ENCODE measurements at places on chromosomes 1 and 21.

- DNase-seq, result no peak
These were observed 5.9 kb downstream of the ANKRD35 start for GRCh38 chr1:145879775-145880174.

DNA sequence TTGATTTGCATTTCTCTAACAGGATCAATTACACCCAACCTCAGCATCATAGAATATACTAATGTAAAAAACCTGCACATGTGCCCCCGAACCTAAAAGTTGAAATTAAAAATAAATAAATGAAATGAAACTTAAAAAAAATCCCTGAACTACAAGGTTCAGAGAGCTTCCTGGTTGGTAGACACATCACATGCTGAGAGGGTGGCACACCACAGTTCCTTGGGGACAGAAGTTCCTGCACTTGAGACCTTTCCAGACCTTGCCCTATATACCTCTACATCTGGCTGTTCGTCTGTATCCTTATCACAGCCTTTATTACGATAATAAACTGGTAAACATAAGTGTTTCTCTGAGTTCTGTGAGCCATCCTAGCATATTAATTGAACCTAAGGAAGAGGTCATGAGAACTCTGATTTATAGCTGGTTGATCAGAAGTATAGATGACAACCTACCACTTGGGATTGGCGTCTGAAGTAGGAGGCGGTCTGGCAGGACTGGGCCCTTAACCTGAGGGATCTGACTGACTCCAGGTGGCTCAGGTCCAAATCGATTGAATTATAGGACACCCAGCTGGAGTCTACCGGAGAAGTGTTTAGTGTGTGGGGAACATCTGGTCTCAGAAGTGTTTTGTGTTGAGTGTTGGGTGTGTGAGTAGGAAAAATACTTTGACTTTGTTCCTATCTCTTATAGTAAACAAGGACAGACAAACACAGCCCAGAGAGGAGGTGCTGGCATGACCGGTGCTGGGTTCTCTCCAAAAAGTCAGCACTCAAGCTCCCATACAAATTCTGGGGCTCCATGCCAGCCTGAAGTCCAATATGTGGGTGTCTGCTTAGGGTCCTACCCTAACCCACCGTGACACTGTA lies 19.0 kb downstream of the C1orf115 start:
- peak; percentile 33 for DNase-seq

- no peak for DNase-seq
These were observed 131.5 kb downstream of the HUNK start for GRCh38 chr21:32004291-32004690.

DNA sequence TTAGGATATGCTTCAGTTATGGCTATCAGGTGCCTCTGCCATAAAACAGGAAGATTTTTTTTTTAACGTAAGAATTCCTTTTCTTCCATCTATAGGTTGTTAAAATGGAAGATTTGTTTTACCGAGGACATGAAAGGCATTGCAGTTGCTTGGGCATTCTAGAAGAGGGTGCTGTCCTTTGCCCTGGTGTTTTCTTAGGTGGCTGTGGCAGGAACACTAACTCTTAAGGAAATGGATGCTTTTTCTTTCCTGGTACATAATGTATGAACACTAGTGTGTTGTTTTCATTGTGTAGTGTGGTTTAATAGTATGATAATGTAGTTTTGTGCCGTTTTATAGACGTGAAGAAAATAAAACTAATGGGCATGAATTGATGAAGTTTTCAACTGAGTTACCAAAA lies 47.2 kb downstream of the UCK2 start:
- DNase-seq, result no peak

GRCh38 chr1:208534599-208534897 lies 290.4 kb upstream of the PLXNA2 start:
- no peak for DNase-seq

- no peak for DNase-seq
These were observed 17.2 kb upstream of the CXADR start for GRCh38 chr21:17495680-17496079.

DNA sequence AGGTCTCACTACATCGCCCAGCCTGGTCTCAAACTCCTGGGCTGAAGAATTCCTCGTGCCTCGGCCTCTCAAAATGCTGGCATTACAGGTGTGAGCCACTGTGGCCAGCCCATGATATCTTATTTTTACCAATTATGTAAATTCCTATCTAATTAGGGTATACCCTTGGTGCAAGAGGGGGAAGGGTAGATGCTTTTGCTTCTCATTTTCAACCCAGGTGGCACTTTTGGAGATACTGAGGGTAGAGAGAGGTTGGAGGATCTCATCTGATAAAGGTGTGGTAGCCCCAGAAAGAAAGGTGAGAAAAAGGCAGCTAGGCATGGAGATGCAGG lies 17.4 kb downstream of the ENSA start:
- DNase-seq, result peak; percentile 42

- DNase-seq, result no peak
These were observed 82.9 kb downstream of the NIBAN1 start for GRCh38 chr1:184891440-184891839.

DNA sequence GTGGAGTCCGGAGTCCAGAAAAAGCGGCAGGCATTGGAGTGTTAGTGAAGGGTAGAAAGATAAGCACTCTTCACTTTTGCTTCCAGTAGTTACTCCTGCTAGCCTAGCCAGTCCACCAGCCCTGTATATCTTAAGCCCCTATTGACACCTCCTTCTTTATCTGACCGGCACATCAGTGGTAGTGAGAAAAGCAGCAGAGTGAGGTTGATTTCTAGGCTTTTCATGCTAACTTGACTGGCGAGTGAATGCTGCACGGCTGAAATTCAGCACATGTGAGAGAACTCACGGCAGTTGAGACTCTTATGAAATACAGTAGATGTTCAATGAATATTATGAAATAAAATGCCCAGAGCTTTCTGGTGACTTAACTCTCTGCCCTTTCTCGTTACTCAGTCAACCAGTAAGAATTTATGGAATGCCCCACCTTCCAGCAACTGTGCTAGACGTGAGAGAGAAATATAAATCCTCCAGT lies 128.2 kb downstream of the CACHD1 start:
- no peak for DNase-seq

DNA sequence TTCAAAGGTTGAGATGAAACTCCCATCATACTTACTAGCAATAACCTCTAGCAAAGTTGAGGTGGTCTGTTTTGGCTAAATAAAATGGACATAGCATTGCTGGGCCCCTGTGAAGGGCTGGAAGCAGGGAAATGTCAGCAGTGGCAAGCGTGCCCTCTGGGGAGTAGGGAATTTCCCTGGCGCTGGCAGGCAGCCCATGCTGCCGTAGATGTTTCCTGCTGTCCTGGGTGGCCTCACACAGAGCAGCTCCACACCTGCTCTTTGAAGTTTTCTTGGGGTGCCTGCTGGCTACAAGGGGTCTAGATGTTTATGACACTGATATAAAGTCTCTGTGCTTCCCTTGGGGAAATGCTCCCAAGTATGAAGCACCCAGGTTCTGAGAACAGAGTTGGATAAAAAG lies 30.2 kb downstream of the ADARB1 start:
- no peak for DNase-seq

DNA sequence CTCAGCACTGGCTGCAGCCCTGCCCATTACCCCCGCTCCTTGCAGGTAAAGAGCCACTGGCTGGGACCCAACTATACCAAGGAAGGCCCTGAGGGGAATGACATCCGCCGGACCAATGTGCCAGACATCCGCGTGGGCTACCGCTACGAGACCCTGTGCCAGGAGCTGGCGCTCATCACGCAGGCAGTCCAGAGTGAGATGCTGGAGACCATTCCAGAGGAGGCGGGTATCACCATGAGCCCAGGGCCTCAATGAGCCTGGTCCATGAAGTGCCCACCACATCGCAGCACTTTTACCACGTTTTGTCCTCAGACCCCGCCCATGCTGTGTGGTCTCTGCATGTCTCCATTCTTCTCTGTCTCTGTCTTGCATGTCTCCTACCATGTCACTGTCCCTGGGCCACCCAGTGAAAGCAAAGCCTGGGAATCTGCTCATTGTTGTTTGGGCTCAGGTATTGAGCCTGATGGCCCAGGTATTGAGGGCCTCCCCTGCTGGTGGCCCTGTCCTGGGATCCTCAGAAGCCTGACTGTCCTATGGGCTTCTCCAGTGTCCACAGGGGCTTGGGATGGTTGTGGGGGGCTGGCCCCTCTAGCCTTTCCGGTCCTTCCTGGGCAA lies 11.4 kb downstream of the AMPD2 start:
- DNase-seq, result no peak

GRCh38 chr1:27469334-27469733 lies 20.6 kb downstream of the WASF2 start:
- DNase-seq, result no peak

DNA sequence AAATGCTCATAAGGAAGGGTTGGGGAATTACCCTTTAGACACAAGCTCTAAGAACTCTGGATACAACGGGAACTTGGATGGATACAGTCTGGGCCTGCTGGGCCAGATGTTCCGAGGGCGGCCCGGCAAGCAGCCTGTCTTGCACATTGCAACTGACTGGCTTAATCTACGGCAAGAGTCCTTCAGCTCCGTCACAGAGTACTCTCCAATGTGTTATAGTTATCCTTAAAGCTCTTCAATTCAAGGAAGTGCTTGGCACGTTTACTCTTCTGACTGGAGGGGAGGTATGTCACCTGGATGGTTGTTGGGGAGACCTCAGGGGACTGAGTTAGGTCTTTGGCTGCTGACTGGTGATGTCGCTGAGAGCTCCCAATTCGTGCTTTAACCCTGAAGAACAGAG lies 1.1 kb upstream of the CFAP141 start:
- DNase-seq, result no peak

DNA sequence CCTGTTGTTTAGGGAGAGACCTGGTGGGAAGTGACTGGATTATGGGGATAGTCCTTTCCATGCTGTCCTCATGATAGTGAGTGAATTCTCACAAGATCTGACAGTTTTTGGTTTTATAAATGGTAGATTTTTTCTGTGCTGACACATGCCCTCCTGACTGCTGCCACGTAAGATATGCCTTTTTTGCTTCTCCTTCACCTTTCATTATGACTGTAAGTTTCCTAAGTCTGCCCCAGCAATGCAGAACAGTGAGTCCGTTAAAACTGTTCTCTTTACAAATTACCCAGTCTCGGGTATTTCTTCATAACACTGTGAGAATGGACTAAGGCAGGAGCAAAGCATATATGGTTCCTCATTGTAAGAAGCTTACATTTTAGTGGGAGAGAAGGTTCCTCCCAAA lies 1727.2 kb downstream of the NCAM2 start:
- no peak for DNase-seq

DNA sequence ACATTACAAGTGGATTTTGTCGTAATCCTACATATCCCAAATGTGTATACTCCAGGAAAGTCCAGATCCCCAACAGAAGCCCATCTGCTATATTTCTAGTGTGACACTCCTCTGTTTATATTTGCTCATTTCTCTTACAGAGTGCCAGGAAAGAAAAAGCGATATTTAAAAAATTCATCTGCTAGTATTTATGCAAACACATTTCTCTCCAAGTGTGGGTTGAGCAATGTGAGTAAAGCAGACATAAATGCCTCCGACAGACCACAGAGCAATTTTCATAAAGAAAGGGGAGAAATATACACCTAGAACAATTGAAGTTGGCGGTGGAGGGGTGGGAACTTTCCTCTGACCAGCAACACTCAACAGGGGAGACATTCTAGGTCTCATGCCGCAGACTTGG lies 22.2 kb upstream of the RAP1A start:
- no peak for DNase-seq

- DNase-seq, result no peak
These were observed 17.6 kb downstream of the ESRRG start for GRCh38 chr1:216705676-216706075.

- no peak for DNase-seq
These were observed 22.8 kb downstream of the INSL5 start for GRCh38 chr1:66778266-66778665.

DNA sequence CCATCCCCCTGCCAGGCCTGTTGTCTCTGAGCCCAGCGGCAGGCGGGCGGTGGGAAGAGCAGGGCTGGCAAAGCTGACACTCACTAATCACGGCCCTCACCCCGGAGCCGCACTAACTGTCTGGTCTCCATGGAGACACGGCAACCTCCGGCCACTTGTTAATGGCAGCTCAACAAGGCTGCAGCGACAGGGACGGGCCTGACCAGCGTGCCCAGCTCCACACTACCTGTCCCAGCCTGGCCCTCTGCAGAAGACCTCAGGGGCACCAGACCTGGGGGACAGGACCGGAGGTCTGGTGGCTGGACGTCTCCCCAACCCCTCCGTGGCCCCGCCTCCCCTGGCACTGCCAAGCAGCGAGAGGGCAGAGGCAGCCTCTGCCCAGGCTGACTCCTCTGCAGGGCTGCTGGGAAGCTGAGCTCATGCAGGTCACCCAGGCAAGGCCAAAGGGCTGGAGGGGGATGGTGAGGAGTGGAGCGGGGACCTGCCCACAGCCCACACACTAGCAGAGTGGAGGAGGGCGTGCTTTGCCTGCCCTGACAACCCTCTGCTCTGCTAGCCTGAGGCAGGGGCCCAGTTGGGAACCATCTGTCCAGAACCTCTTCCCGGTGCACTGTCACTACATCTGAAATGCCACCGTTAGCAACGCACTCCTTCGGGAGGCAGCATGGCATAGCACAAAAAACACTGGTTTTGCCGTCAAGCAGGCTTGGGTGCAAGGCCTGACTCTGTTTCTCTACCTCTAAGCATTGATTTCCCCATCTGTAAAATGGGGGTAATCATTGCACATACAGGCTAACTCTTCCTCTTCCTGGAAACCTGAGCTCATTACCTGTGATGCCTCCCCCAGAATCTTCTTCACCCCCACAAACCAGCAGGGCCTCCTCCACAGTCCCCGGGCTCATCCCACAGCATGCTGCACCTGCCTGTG lies 29.6 kb upstream of the WASF2 start:
- DNase-seq, result no peak

DNA sequence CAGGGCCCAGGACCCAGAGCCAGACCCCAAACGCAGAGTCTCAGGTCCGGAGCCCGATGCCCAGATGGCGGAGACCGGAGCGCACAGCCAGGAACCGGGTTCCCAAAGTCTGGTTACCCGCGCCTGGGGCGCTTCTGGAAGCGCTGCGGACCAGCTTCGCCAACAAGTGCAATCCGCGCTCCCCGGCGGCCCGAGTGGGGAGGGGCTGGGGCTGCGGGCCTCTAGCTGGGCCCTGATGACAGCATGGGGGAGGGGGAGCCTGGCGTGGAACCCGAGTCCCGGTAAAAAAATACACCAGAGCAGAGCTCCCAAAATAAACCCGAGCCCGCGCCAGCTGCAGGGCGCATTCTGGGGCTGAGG lies 494 bp downstream of the NT5C1A start:
- DNase-seq, result no peak

DNA sequence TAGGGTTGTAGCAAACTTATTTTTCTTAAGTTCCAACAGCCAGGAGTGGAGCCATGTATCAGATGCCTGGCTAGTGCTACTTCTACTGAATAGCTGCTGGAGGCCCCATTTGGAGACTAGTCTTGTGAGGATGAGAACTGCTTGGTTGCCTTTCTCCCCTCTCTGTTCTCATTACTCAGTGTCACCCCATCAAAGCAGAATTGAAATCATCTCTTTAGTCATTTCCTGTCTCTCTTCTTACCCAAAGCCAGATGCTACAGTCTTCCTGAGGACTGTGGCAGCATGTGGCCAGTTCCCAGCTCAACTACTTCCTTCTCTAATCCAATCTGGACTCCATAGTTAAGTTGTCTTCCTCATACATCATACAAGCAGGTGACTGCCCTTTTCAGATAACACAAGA lies 197.5 kb downstream of the BRINP2 start:
- DNase-seq, result no peak

Measured in germinal center (tissue), 1 donor.